ENCODE measurements at places on chromosomes 12 and 14. TPM values are rescaled to one million over a fixed set of nuclear protein-coding genes. Genes with fewer than 3 reads are reported as not detected.

DNA sequence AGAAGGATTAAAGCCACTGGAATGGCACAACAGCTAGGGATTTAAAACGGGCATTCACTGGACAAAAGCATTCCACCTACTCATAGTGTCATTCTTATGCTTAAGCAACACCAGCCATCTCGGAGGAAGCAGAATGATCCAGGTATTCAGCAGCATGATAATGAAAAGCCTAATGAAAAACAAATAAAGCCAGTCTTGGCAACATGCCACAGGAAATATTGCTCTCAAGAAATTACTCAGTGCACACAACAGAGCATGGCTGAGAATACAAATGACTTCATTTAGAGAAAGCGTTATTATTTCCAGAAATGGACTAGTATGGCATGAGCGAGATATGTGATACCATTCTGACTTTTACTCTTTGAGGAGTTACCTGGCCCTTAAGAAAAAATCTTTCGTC is 442.2 kb downstream of the APAF1 start:
- H3K4me3 ChIP-seq = no peak overlapping the region
- no peak for DNase-seq
- no peak overlapping the region for H3K27ac ChIP-seq
- H3K36me3 ChIP-seq = no peaks in the 10 kb centered on the region
- no peaks in the 10 kb centered on the region for H3K4me1 ChIP-seq

The KRT77 gene
- not detected for total RNA-seq

- peaks cover 6% of the 10 kb centered on the region for H3K4me1 ChIP-seq
- no peaks in the 10 kb centered on the region for H3K27me3 ChIP-seq
- no peak overlapping the region for H3K27ac ChIP-seq
- DNase-seq = no peak
- H3K36me3 ChIP-seq = no peaks in the 10 kb centered on the region
- no peak overlapping the region for H3K4me3 ChIP-seq
Measured at GRCh38 chr12:26205941-26206340, 10.6 kb downstream of the SSPN start.

GRCh38 chr12:1328391-1328790 is 266.0 kb downstream of the FBXL14 start:
- DNase-seq = no peak
- 0 out of 2 replicates have a peak, but pooled peaks cover 11% of the 10 kb centered on the region for H3K4me1 ChIP-seq
- no peak overlapping the region for H3K27ac ChIP-seq
- no peaks in the 10 kb centered on the region for H3K27me3 ChIP-seq
- H3K36me3 ChIP-seq = no peaks in the 10 kb centered on the region

DNA sequence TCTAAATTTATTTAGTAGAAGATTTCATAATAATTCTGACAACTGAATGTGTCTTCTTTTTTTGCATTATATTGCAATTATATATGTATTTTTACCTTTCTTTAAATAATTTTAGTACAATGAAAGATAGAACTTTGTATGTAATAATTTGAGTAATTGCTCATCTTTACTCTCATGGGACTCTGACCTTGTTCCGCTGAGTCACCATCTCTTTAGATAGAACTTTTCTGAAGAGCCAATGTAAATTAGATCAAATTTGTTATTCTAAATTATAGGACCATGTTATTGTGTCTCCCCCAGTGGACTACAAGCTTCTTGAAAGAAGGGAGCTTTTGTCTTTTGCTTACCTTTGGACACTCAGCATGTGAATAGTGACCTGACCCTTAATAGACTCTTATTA is 96.1 kb downstream of the TRHDE start:
- no peaks in the 10 kb centered on the region for H3K36me3 ChIP-seq
- no peak overlapping the region for H3K27ac ChIP-seq
- H3K4me3 ChIP-seq = no peak overlapping the region
- H3K27me3 ChIP-seq = no peaks in the 10 kb centered on the region

The RNASE7 gene
- not detected for total RNA-seq

- DNase-seq = no peak
- H3K27me3 ChIP-seq = no peaks in the 10 kb centered on the region
- peaks cover 4% of the 10 kb centered on the region for H3K36me3 ChIP-seq
Measured at GRCh38 chr12:26623136-26623535, 209.9 kb downstream of the ITPR2 start.

- no peaks in the 10 kb centered on the region for H3K36me3 ChIP-seq
- DNase-seq = peak; percentile 41
Measured at GRCh38 chr12:5428332-5429221, 3.3 kb upstream of the NTF3 start.

The FANCM gene
- total RNA-seq = 5.4 TPM
